ENCODE measurements at places on chromosomes 12 and 14. TPM values are rescaled to one million over a fixed set of nuclear protein-coding genes. Genes with fewer than 3 reads are reported as not detected.

RHEBL1 gene
- total RNA-seq = 0.86 TPM

DDX54 gene
- 34.9 TPM for total RNA-seq

DNA sequence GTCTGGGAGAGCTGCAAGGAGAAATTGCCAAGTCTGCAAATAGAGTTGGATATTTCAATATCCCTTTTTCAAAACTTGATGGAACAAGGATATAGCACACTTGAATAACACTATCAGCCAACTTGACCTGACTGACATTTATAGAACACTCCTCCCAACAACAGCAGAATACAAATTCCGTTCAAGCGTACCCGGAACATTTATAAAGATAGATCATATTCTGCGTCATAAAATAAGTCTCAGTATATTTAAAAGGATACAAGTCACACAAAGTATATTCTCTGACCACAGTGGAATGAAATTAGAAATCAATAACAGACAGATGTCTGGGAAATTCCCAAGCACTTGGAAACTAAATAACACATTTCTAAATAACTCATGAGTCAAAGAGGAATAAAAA, 29.0 kb upstream of the MEG3 start:
- peak; percentile 6 for DNase-seq

KRT2 gene
- not detected for total RNA-seq

MAP1LC3B2 gene
- total RNA-seq = 0.63 TPM

TSPAN11 gene
- 0.76 TPM for total RNA-seq

GRCh38 chr12:79686171-79686570, 4.6 kb downstream of the PAWR start:
- no peak for DNase-seq

GRCh38 chr12:49929581-49929980, 21.0 kb upstream of the AQP2 start:
- DNase-seq = no peak

DNA sequence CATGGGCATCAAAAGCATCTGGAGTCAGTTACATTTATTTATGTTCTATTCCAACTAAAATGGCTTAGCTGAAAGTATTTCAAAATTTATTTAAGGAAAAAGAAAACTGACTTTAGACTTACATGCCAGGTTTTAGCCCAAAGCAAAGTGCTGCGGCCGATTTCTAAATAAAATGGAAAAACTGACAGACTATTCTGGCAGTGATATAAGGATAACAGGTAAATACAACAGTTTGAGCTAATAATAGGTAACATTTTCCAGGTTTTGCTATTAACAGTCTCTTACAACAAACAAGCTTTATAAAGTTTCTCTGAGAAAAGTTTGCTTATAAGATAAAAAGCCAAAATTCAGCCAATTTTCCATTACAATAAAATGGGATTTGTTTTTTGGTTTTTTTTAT, 937.2 kb upstream of the FLRT2 start:
- no peak for DNase-seq

CPM gene
- total RNA-seq = 8.5 TPM

DNA sequence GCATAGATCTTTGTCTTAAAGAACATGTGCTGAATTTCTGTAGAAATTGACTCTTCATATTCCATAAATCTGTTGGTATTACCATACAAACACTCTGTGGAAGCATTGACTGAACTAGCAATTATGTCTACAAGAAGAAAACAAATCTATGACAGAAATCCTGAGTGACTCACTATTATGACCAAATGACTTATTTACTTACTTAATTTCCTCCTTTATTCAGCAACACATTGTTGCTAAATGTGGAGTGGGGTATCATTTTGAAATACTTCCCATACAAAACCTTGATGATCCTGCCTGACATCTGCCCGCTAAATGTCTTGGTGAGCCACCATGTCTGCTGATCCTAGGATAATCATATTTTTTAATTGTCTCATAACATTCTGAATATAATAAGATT, 99.1 kb upstream of the SLCO1C1 start:
- DNase-seq = no peak
